Kidney glomerular epithelial cell (primary cell): ENCODE measurements at places on chromosomes 6 and 20.

- no peak for DNase-seq
Observed at GRCh38 chr6:150539111-150539510, 60.6 kb upstream of the PLEKHG1 start.

DNA sequence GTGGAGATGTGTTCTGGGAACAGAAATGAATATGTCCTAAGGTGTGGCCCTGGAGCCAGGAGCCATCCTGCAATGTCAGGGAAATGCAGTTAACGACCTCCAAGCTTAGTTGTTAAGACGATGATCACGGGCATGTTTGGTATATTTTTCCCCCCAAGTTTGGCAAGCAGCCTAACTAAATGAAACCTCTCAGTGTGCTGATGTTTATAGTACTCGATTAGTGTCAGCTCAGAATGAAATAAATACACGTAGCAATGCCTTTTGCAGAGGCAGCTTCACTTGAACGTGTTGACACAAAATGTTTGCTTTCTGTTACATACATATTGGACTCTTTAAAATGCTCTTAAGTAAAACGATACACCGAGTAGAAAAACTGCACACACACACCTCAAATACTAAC lies 76.2 kb upstream of the OLIG3 start:
- no peak for DNase-seq

- DNase-seq, result no peak
Observed at GRCh38 chr6:82712826-82713225, 349.2 kb downstream of the TPBG start.

DNA sequence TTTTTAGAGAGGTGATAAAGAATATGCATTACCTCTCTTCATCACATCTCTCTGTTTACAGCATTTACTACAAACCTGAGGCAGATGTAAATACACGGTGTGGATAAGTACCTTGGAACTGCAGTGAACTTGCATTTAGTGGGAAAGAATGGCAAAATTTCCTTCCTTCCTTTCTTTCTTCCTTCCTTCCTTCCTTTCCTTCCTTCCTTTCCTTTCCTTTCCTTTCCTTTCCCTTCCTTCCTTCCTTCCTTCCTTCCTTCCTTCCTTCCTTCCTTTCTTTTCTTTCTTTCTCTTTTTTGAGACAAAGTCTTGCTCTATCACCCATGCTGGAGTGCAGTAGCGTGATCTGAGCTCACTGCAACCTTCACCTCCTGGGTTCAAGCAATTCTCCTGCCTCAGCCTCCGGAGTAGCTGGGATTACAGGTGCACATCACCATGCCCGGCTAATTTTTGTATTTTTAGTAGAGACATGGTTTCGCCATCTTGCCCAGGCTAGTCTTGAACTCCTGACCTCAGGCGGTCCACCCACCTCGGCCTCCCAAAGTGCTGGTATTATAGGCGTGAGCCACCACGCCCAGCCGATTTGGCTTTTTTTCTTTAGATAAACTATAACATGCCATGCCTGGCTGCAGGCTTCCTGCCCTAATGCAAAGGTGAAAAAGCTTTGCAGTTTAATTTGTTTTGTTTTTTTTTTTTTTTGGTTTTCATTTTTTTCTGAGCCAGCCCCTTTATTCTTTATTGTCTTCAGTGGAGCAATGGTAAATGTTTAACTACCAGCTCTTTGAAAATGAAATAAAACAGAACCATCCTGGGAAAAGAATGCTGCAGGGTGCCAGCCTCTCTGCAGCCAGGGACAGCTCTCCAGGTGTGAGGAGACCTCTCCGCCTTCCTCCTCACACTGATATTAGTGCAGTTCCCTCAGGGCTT lies 64.2 kb upstream of the NEDD9 start:
- peak; percentile 25 for DNase-seq

- no peak for DNase-seq
Observed at GRCh38 chr20:50675671-50676376, 15.5 kb downstream of the RIPOR3 start.

DNA sequence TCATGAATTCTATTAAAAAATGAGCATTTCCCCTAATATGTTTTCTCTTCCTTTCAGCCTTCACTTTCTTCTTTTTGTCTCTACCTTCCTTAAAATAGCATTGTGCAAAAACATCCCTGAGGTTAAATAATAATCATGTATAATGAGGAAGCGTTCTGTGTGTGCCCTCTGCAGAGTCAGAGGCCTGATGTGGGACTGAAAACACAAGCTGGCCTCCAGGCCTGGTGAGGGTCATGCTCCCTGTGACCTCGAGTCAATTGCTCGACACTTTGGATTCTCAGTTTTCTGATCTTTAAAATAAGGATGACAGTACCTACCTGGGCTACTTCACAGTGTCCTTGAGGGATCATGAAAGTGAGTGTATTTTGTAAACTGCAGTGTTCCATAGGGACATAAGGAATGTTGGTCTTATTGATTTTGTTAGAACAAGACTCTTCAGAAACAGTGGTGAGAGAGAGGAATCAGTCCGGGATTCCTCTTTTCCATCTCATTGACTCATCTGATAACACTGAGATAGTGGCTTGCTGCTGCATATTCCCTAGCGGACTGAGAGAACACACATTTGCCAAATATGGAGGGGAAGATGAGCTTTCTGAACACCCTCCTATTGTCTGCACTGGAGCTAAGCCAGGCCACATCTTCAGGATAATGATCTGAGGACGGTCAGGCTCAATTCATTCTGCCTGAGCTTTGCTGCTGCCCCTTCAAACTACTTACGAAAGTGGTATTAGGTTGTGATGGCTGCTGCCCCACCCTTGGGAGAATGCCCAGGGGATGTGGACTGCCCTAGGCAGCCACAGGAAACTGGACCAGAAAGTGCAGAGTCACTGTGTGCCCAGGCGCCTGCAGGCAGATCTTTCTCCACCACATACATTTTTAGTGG lies 39.6 kb upstream of the PDE7B start:
- no peak for DNase-seq

GRCh38 chr20:63435552-63435951 lies 36.9 kb downstream of the KCNQ2 start:
- no peak for DNase-seq

DNA sequence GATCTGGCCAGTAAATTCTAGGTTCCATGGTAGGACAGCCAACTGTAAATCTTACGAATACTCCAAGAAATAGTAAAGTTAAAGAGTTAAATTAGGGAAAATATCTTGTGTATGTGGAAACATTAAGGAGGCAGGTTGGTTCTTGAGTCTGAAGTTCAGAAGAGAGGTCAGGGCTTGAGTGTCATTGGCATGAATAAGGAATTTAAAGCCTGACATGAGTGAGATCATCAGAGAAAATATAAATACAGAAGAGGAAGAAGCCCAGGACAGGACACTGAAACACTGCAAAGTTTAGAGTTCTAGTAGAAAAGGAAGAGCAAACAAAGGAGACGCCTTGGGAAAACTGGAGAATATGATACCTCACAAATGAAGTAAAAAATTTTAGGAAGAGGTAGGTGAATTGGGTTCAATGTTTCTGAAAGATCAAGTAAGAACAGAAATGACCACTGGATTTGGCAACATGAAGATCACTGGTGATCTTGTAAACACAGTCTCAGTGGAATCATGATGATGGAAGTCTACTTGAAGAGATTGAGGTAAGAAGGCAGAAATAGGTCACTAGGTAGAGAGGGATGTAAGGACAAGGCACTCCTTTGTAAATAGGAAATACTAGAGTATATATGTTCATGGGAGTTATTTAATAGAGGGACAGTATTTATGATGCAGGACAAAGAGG lies 41.6 kb upstream of the SYNCRIP start:
- DNase-seq, result no peak

GRCh38 chr20:40682104-40682981 lies 6.7 kb downstream of the MAFB start:
- no peak for DNase-seq

DNA sequence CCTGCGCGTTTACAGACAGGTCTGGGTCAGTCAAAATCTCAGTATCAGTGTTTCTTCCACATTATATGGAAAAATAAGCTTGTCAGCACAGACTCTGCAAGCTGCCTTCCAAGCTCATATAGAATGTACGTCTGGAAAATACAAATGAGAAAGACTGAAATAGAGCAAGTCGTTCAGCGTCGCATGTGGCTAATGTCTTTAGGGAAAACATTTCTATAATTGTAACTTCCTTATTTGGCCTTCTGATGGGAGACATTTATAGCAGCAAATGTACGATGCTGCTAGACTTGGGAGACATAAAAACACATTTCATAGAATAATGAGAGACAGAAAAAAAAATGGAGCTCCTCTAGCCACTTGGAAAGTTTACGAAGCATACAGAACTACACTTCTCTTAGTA lies 122.2 kb downstream of the KIF16B start:
- DNase-seq, result no peak

DNA sequence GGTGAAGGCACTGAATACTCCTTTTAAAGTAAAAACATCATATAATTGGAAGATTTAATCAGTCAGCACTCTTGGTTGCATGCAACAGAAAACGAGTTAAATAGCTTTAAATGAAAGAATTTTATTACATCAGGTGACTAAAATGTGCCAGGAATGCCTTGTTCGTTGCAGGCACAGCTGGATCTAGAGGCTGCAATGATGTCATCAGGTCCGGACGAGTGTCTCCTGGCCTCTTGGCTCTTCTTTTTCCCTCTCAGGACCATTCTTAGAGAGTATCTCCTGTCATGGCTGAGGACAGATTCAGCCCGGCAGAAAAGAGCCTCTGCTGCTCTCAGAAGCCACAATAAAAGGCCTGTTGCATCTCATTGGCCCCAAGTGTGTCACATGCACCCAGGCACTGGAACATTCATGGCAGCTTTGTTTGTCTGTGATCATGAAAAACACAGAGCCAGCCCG lies 510.7 kb upstream of the SULF2 start:
- peak; percentile 79 for DNase-seq

DNA sequence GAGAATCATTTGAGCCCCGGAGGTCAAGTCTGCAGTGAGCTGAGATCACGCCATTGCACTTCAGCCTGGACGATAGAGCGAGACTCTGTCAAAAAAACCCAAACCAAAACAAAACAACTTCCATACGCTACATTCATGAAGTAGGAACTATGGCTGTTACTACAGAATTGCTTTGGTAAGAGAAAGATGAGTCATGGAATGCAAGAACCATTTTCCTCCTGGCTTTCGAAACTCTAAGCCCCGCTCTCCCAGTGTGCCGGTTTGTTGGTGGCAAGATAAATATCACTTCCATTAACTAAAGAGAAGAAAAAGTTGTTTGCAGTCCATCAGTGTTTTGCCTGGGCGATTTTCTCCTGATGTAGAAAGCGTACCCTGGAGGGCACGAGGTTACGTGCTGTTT lies 61.3 kb downstream of the ZDHHC14 start:
- DNase-seq, result no peak

- DNase-seq, result no peak
Observed at GRCh38 chr20:32052090-32052777, at the start of gene HCK. TSS of gene HCK (plus strand) at chr20:32052242.
